Kasumi-1 (cell line): ENCODE measurements at places on chromosomes 6 and 20.

DNA sequence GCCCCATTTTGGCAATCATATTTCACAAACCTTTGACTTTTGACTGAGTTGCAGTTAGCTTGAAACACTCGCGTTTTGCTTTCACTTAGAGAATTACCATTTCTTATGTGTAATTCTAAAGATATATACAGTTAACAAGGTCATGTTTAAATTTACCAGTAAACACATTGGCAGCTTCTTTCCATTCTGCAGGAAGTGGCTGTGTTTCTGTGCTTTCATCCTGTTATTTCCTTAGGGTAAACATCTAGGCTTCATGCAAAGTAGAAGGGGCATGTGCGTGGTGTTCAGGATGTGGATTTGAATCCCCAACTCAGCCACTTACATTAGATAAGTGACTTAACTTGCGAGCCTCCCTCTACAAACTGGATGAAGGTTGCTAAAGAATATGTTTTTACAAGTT lies 41.1 kb downstream of the AKAP12 start:
- no peak for DNase-seq

- DNase-seq = no peak
These were observed 392 bp downstream of the PSMB8 start for GRCh38 chr6:32843331-32843978.

GRCh38 chr6:100105919-100106529 lies 112.0 kb upstream of the MCHR2 start:
- no peak for DNase-seq

- no peak for DNase-seq
These were observed 76.6 kb upstream of the PTPRK start for GRCh38 chr6:128597004-128597403.

DNA sequence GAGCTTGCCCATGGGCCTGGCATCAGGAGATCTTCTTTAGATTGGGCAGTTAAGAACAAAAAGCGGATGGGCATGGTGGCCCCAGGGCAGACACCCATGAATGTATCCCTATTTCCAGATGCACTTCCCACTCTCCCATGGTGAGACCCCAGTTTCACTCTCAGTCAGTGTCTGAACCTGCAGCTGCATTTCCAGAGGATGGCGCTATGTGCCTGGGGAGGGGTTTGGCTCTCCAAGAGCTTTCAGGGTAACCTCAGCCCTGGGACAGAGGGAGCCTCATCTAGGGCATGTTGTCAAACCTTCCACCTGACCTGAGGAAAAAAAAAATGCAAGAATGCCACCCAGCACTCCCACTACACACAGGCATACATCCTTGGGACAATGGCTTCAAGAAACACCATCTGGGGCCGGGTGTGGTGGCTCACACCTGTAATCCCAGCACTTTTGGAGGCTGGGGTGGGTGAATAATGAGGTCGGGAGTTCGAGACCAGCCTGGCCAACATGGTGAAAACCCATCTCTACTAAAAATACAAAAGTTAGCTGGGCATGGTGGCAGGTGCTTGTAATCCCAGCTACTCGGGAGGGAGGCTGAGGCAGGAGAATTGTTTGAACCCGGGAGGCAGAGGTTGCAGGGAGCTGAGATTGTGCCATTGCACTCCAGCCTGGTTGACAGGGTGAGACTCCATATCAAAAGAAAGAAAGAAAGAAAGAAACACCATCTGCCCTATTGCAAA lies 1.9 kb downstream of the CST9L start:
- DNase-seq = no peak

DNA sequence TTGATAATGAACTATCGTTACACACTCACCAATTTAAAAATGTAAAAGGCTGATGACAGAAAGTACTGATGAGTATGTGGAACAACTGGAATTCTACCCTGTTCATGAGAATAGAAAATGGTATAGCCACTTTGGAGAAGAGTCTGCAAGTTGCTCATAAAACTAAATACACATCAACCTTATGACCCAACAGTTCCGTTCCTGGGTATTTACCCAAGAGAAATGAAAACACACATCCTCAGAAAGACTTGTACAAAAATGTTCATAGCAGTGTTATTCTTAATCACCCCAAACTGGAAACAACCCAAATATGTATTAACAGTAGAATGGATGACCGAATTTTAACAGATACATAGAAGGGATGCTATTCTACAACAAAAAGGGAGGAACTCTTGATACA lies 145.7 kb upstream of the LRFN2 start:
- DNase-seq = no peak

DNA sequence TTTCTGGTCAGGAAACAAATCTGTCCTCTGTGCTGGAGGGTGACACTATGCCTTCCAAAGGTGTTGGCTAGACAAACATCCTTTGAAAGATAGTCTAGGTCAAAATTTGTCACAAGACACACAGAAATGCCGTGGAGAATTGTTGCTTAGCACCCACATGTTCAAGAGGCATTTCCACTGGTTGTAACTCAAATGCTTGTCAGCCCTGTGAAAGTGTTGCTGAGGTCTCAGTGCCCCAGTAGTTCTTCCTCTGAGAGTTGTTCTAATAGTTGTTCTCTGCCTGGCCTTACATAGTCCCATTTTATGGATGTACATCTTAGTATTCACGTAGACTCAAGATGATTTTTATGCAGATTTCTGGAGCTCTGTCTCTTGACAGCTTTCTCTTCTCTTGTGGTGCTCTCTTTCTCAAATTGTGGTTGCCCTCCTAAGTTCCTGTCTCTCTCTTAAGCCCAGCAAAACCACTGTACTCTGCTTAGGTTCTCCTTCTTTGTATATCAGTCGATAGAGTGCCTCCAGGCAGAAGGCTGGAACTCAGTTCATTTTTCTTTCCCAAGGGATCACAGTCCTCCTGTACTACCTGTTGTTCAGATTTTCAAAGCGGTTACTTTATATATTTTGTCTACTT lies 39.5 kb upstream of the REV3L start:
- DNase-seq = peak; percentile 79

GRCh38 chr6:158170656-158171081 lies 2.5 kb downstream of the GTF2H5 start:
- no peak for DNase-seq

GRCh38 chr20:53070224-53070623 lies 98.1 kb downstream of the TSHZ2 start:
- DNase-seq = no peak

- DNase-seq = no peak
These were observed 15.9 kb upstream of the FYN start for GRCh38 chr6:111888928-111889695.
